ENCODE measurements at places on chromosomes 13 and 19. TPM values are rescaled to one million over a fixed set of nuclear protein-coding genes. Genes with fewer than 3 reads are reported as not detected.

PPP1R13L gene
- 13.4 TPM for total RNA-seq

SPRED3 gene
- 3.0 TPM for total RNA-seq

CCDC70 gene
- total RNA-seq: not detected

DNA sequence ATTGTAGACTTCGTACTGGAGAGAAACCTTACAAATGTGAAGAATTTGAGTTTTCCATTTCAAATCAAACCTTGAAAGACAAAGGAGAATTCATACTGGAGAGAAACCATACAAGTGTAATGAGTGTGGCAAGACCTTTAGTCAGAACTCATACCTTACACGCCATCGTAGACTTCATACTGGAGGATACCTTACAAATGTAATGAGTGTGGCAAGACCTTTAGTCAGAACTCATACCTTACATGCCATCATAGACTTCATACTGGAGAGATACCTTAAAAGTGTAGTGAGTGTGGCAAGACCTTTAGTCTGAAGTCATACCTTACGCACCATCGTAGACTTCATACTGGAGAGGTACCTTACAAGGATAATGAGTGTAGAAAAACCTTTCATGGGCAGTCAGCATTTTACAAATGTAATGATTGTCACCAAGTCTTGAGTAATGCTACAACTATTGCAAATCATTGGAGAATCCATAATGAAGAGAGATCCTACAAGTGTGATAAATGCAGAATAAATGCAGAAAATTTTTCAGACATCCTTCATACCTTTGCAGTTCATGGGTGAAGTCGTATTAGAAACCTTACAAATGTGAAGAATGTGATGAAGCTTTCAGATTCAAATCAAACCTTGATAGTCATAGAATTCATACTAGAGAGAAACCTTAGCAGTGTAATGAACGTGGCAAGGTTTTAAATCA is 14.7 kb downstream of the ZNF765 start:
- DNase-seq: no peak
- H3K27me3 ChIP-seq: no peaks in the 10 kb centered on the region
- H3K36me3 ChIP-seq: peaks cover 77% of the 10 kb centered on the region
- H3K4me3 ChIP-seq: no peak overlapping the region

- no peaks in the 10 kb centered on the region for H3K27me3 ChIP-seq
- H3K4me1 ChIP-seq: no peaks in the 10 kb centered on the region
- H3K36me3 ChIP-seq: peaks cover 8% of the 10 kb centered on the region
- no peak overlapping the region for H3K27ac ChIP-seq
- no peak overlapping the region for H3K4me3 ChIP-seq
These were observed 62.3 kb downstream of the ZNF627 start for GRCh38 chr19:11659612-11660011.

DNA sequence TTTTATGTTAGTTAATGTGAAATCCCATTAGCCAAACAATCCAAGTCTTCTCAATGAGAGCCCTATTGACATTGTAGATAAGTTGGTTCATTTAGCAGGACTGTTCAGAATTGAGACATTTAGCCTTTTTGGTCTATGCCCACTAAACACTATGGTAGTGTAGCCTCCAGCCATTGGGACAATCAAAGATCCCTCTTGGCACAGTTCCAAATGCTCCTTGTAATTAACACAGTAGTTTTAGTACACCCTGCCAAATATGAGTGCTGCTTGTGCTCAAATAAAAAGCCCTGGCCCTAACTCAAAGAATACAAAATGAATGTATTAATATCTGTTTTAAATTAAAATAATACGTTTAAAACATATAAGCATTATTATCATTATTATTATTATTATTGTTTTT is 15.4 kb upstream of the FAM216B start:
- no peak for DNase-seq
- no peak overlapping the region for H3K4me3 ChIP-seq
- H3K4me1 ChIP-seq: peaks cover 2% of the 10 kb centered on the region
- peaks cover 15% of the 10 kb centered on the region for H3K27me3 ChIP-seq

DNA sequence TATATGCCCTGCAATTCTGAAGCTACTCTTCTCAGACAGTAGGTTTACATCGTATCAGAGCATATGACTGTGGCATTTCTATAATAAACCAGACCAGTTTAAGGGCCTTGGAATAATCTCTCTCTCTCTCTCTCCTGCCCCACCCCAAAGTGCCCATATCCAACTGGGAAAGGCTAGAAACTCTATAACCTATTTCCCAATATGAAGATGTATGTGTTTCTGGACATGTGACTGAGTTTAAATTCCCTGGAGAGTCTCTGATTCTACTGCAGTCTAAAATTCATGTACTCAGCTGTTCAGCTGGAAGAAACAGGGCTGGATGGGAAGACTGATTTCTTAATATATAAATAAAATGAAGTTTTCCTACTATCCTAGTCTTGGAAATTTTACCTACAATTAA is 91.9 kb upstream of the MBNL2 start:
- H3K36me3 ChIP-seq: no peaks in the 10 kb centered on the region
- peaks cover 12% of the 10 kb centered on the region for H3K4me1 ChIP-seq
- H3K27ac ChIP-seq: no peak overlapping the region
- peaks cover 19% of the 10 kb centered on the region for H3K27me3 ChIP-seq
- no peak for DNase-seq

DNA sequence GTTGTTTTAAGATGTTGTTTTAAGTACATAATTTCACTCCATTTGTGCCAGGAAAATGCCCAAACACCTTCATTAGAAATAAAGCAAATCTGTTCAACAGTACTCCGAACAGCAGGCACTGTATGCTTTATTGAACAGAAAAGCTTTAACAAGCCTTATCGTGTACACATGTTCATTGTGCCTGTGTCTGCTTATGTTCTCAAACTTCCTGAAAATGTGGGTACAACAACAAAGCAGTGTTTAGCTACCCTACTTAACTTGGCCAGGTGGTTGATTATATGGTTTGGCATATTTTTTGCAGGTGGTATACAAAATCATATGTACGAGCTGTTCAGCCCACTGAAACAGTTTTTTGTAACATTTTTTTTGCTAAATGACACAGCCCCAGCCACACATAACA is 718.0 kb downstream of the DACH1 start:
- no peaks in the 10 kb centered on the region for H3K27me3 ChIP-seq
- H3K4me3 ChIP-seq: no peak overlapping the region
- H3K27ac ChIP-seq: no peak overlapping the region
- DNase-seq: no peak
- no peaks in the 10 kb centered on the region for H3K36me3 ChIP-seq

GRCh38 chr19:14516048-14516534 is 2.1 kb downstream of the DNAJB1 start:
- peak overlapping the region; percentile 90 for H3K4me3 ChIP-seq
- peak overlapping the region; percentile 45 for H3K27ac ChIP-seq
- H3K4me1 ChIP-seq: peaks cover 49% of the 10 kb centered on the region
- no peaks in the 10 kb centered on the region for H3K27me3 ChIP-seq
- DNase-seq: peak; percentile 70

Data from activated CD4-positive, alpha-beta T cell treated with anti-CD3 and anti-CD28 coated beads, Interleukin-2, amount 10 ng/mL, durations not matched to agents 24 days and 14 days (primary cell).